Activated CD8-positive, alpha-beta memory T cell treated with anti-CD3 and anti-CD28 coated beads for 4 hours (primary cell): ENCODE measurements at places on chromosomes 13 and 19.

- no peak for DNase-seq
Measured at GRCh38 chr13:99472122-99472440, 29.2 kb upstream of the TM9SF2 start.

- DNase-seq = no peak
Measured at GRCh38 chr13:20828539-20829364, 55.0 kb upstream of the EEF1AKMT1 start.

- DNase-seq = no peak
Measured at GRCh38 chr13:73355134-73355533, 296.3 kb downstream of the KLF5 start.

- DNase-seq = no peak
Measured at GRCh38 chr13:94557684-94558235, 38.2 kb downstream of the TGDS start.

GRCh38 chr19:47704024-47704423 lies 9.2 kb upstream of the EHD2 start:
- no peak for DNase-seq

DNA sequence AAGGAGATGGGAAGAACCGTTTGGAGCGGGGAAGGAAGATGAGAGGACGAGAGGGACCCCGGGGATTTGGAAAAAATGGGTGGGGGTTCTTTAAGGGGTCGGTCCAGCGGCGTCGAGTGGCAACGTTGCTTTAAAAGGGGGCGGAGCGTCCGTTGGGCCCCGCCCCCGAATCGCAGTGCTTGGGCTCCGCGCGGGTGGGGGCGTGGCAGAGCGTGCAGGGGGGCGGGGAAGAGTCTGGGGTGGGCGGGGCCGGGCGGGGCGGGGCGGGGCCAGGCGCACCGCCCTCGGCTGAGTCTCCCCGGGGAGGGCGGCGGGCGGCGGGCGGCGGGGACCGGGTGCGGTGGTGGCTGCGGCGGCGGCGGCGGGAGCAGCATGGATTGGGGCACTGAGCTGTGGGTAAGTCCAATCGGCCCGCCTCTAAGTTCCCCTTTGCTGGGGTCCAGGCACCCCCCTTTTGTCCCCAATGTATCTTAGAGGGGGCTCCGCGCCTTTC lies at the start of gene TRIP10:
TRIP10 (plus strand) TSS at position 291 of the 493 bp plus-strand sequence; CDS start at position 373, 82 bp downstream.
- peak; percentile 62 for DNase-seq

- no peak for DNase-seq
Measured at GRCh38 chr19:18300930-18301717, 19.7 kb upstream of the JUND start.

- no peak for DNase-seq
Measured at GRCh38 chr13:95516021-95516420, 36.5 kb upstream of the CLDN10 start.
